Vagina (tissue), 2 donors: ENCODE measurements at places on chromosomes 5 and 9. TPM values are rescaled to one million over a fixed set of nuclear protein-coding genes. Genes with fewer than 3 reads are reported as not detected.

PPIP5K2 gene
- total RNA-seq: 24.6 TPM

GRCh38 chr9:80435591-80435990 lies 863.8 kb downstream of the TLE4 start:
- H3K27ac ChIP-seq: no peak overlapping the region
- no peak for DNase-seq
- no peak overlapping the region for H3K4me3 ChIP-seq
- H3K36me3 ChIP-seq: no peaks in the 10 kb centered on the region

- no peaks in the 10 kb centered on the region for H3K27me3 ChIP-seq
- H3K36me3 ChIP-seq: no peaks in the 10 kb centered on the region
- no peak for DNase-seq
Observed at GRCh38 chr5:83026516-83026915, 50.7 kb downstream of the TMEM167A start.

DNA sequence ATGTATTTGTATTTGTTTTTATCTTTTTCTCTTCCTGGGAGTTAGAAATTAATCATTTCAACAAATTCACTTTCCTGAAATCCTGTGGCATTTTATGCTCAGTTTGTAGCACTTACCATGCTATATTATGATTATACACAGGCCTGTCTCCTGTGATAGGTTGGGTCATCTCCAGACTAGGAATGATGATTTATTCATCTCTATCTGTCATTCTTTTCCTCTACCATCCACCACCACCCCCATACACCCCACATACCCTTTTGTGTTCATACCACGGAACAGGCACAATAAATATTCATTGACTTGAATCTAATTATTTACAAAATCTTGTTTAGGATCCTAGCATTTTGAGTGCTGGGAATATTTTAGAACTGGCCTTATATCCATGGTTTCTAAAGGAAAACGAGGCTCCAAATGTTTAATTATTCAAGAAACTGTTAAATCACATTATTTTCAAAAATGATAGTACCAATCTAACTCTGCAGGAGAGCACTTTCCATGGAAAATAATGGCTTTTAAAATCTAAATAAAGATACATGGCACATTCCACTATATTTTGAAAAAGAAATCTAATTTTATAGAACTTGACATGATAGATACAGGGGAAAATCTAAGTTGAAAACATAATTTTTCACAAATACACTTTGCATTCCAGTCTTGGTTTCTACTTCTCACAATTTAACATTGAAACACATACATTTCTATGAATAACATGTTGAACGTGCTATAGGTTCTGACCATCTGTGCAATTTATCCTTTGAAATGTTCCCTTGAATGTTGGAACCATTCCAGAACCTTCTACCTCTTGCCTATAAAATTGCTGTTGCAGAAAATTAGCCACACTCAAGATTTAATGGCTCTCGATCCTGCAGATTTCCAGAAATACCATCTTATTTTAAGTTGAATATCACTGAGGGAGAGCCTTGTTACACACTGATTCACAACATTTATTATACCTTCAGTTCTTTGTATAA lies 89.3 kb downstream of the STARD4 start:
- H3K4me1 ChIP-seq: no peaks in the 10 kb centered on the region
- no peaks in the 10 kb centered on the region for H3K36me3 ChIP-seq
- DNase-seq: no peak
- H3K4me3 ChIP-seq: no peak overlapping the region
- no peaks in the 10 kb centered on the region for H3K27me3 ChIP-seq

ANXA2R gene
- 10.6 TPM for total RNA-seq

GRCh38 chr9:90881648-90882047 lies 80.0 kb downstream of the SYK start:
- H3K4me3 ChIP-seq: no peak overlapping the region
- H3K27me3 ChIP-seq: no peaks in the 10 kb centered on the region
